ENCODE measurements at places on chromosomes 3 and 15.
A peak's percentile ranks its signal among the peaks of the same experiment; 100 is the strongest.

DNA sequence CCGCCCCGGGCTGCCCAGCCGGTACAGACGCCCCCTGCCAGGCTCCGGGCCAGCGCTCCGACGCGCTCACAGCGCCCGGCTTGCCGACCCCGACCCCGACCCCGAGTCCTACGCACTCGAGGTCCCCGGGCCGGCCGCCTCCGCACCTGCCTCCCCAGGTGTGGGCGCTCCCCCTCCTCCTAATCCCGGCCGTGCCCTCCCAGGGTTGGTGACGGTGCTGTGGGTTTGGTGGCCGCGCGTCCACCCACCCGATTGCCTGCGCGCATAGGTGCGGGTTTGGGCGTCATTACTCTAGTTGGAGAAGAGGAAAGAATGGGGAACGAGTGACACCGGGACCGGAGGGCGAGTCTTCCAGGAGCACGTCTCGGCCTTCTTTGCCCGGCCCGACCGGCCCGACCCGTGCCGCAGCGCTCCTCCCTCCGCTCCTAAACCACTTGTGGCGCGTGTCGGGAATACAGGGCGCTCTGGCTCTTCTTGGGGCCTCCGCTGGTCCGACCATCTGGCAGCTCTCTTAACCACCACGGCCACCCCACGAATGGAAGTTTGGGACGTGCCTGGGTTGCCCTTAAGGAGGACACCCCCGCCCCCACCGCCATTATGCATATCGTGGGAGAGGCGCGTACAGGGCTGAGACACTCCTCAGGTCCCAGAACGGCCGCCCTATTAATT, 810 bp upstream of the THRB start:
- no peak for DNase-seq

DNA sequence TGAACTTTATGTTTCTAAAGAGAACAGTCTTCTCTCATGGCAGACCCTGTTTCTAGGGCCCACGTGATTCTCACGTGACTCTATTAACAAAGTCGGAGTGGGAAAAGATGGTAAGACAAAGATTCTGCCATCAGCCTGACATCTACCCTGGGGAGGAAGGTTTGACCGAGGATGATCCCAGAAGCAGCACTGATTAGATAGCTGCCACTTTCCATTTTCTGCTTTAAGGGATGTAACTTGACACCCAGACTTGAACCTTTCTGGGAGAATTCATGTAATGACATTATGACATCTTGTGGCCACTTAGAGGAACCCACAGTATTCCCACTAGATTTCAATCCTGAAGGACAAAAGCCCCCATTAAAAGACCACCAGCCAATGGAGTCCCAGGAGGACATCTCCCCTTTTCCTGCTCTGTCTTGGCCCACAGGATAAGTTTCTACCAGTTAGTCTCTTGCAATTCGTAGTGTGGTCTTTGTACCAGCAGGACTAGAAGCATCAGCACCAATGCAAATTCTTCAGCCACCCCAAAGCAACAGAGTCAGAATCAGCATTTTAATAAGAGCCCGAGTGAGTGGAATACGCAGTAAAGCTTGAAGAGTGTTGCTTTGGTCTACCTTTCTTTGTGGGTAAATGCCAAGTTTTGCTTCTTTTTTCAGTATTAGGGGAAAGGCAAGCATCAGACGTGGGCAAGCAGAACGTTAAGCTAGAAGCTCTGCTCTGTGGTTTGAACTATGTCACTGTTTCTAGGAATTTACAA, 480.5 kb upstream of the PROK2 start:
- no peak for DNase-seq

GRCh38 chr15:41336549-41336948, 3.9 kb downstream of the NUSAP1 start:
- DNase-seq, result no peak

- DNase-seq, result peak; percentile 36
These were observed 21.5 kb upstream of the TIMP4 start for GRCh38 chr3:12180218-12180617.

GRCh38 chr3:21170964-21171363, 580.0 kb downstream of the ZNF385D start:
- DNase-seq, result no peak

- DNase-seq, result no peak
These were observed 1.6 kb downstream of the SERP1 start for GRCh38 chr3:150544726-150545125.

- DNase-seq, result no peak
These were observed 435.7 kb downstream of the DIPK2A start for GRCh38 chr3:144407335-144407734.

DNA sequence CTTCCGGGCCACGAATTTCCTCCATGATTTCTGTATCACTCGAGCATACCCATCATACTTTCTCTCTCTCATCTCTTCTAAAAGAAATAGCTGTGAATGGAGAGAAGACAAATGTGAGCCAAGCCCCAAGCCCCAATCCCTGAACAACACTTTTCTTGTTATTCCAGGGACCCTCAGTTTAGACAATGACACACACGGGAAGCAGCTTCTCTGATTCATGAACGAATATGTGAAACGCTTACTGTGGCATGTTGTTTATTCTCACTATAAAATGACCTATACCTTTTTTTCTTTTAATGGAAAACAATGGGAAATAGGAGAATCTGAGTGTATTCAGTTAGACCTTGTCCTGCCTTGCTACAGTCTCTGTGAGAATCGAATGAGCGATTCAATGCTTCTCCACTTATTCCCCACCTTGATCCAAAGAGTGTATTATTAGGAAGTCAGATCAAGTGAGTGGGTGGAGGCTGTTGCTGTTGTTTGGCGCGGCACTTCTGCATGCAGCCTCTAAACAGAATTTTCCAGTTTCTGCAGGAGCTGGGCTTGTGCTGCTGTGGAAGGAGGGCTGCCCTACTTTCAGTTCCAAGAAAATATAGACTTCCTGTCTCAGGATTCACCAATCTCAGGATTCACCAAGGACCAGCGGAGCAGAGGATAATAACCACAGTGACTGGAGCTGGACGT, 32.4 kb upstream of the LDHAL6B start:
- no peak for DNase-seq

- DNase-seq, result no peak
These were observed 61.3 kb upstream of the OSTN start for GRCh38 chr3:191137708-191138107.

DNA sequence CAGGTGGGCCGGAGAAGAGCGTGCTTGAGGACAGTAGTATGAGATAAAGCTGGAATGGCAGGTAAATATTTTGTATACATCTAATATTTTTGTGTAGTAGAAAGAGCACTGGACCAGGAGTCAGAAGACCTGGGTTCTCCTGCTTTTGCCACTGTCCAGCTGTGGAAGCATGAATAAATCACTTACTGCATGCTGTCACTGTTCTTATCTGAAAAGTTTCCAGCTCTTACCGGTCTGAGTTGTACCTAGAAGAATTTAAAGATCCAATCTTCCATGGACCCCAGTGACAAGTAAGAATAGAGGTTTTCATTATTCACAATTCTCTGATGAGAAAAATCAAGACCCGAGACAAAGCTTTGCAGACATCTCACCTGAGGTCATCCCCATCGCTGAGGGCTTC, 5.9 kb downstream of the XPC start:
- DNase-seq, result no peak

GRCh38 chr15:85496551-85497171, 116.3 kb downstream of the AKAP13 start:
- DNase-seq, result no peak
